CD4-positive, CD25-positive, alpha-beta regulatory T cell (primary cell): ENCODE measurements at places on chromosomes 3 and 15. TPM values are rescaled to one million over a fixed set of nuclear protein-coding genes. Genes with fewer than 3 reads are reported as not detected.

DNA sequence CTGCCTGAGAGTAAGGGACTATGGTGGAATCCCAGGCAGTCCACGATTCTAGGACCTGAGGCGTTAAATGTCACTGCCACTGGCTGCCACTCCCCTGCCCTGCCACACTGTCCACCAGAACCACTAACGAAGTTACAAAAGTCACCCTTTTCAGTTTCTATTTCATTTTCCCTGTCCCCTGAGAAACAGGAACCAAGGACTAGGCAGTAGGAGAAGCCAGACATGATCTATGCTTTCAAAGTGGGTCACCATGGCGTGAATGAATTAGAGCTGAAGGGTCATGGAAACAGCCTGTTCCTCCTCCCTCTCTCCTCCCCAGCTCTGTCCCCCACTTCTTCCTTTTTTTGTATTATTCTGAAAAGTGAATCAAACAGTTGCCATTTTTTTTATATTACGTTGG, 9.1 kb upstream of the ADPRH start:
- DNase-seq, result no peak

DNA sequence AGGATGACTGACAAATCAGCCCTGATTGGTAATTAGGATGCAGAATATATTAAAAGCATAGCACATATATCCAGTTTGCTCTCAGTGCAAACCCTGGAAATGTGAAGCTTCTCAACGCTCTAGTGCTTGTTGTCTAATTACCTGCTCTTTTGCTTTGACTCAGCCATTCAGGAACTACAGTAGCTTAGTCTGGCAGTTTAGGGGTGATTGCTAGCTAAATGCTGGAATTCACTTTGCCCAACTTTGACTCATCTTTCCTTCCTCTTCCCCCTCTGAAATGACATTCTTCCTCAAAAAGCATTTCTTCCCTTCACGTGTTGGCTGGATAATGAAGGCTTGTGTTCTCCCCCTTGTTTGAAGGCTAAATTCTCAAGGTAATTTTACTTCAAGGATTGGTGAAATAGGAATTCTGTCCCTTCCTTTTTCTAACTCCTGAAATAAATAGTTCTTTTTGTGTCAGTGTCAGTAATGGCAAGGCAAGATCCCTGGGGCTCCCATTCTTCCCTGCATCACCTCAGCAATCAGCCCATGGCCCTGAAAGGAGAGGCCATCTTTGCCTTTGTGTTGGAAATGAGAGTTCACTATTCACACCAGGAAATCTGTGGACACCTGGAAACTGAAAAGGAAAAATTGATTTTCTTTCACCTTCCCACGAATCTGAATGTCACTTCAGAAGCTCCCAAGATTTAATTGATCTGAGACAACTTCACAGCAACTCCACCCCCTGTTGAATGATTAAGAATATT, 103.6 kb downstream of the ECT2 start:
- no peak for DNase-seq

DNA sequence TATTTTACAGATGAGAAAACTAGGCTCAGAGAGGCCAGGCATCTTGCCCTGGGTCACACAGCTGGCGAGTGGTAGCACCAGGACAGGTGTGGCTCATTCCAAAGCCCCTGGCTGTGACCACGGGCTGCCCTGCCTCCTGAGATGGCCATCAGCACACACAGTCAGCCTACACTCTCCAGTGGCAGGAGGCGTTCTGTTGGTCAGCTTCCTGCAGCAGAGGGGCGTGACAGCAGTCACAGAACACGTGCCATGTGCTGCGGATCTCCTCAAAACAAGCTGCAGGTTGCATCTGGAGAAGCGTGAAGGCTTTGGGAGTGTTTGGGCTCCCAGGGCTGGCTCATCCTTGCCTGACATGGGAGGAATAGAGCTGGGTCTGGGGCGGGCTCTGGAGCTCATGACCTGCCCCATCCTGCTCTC, 43.5 kb upstream of the MAGEF1 start:
- DNase-seq, result no peak

LRRFIP2 gene
- polyA plus RNA-seq, result 14.5 TPM

DNASE1L3 gene
- 0.14 TPM for polyA plus RNA-seq

PROS1 gene
- polyA plus RNA-seq, result not detected

ACTC1 gene
- polyA plus RNA-seq, result not detected
